ENCODE measurements at places on chromosomes 5 and 9.

GRCh38 chr5:175696139-175696854 is 38.4 kb downstream of the HRH2 start:
- DNase-seq: peak; percentile 5

GRCh38 chr9:123864251-123864650 is 65.7 kb downstream of the DENND1A start:
- no peak for DNase-seq

GRCh38 chr9:114263853-114264510 is 58.9 kb upstream of the ORM1 start:
- no peak for DNase-seq

- no peak for DNase-seq
Measured at GRCh38 chr9:110426052-110426709, 88.5 kb upstream of the TXNDC8 start.

DNA sequence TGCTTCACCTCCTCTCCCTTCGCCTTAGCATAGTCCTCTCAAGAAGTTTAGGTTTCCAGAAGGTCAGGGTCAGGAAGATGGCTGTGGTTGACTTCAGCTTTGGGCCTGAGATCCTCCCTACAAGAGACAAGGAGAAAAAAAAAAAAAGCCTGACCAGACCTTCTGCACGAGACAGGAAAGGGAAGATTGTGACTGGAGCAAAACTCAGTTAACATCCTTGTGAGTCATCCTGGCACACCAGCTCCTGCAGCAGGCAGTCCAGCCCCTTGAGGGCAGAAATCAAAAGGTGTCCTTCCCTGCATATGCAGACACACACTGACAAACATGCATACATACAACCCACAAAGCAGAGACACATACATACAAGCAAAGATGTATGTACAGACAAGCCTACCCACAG is 18.0 kb upstream of the ENHO start:
- no peak for DNase-seq

DNA sequence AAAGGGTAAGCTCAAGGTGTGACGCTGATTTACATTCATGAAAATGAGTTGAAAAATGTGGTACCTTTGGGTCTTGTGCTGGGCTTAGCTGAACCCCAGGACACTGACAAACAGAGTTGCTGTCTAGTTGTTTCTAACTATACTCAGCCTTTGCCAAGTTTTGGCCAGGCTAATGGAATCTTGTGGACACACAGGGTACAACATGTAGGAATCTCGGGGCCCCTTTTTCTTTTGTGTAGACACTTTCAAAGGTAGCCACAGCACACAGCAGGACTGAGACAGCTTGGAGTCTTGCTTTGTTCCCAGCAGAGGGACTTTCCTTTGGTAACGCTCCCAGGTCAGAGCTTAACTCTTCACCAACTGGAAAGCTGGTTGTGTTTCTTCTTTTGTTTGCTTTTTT is 7.8 kb downstream of the LIX1 start:
- no peak for DNase-seq

GRCh38 chr5:83701886-83702285 is 18.8 kb downstream of the HAPLN1 start:
- no peak for DNase-seq

DNA sequence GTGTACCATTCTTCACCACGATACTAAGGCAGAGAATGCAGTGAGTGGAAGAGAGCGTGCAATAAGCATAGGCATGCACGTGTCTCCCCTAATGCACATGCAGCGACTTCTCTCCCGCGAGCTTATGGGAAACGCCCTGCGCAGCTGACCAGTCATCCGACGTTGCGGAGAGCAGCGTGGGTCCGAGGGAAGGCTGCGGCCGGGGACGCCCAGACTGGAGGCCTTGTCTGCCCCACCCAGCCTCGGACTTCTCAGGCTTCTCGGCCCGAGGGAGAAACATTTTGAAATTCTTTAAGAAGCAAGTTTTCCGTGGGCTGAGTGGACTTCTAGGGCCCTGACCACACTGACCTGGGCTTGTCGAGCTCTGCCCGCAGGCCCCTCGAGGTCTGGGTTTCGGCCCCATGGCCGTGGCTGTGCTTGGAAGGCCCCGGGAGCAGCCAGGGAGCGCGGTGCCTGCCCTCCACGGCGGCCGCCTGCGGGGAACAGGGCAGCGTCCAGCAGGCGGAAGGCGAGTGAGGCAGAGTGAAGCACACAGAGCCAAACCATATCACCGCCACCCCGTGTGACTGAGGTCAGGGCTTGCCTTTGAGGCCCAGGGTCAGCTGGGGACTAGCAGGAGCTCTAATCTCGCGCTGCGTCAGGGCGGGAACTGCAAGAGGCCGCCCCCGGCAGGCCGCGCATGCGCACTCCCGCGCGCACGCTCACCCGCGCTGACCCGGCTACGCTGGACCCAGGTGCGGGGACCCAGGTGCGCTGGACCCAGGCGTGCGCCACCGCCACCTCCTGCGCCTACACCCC is 60.0 kb upstream of the IRX1 start:
- no peak for DNase-seq
